ENCODE measurements at places on chromosomes 16 and 17.

- peak overlapping the region; percentile 95 for H3K27ac ChIP-seq
- peaks cover 9% of the 10 kb centered on the region for H3K4me1 ChIP-seq
- no peaks in the 10 kb centered on the region for H3K27me3 ChIP-seq
- H3K4me3 ChIP-seq = peak overlapping the region; percentile 79
- DNase-seq = peak; percentile 84
These were observed 27.5 kb downstream of the GGA2 start for GRCh38 chr16:23482778-23483177.

DNA sequence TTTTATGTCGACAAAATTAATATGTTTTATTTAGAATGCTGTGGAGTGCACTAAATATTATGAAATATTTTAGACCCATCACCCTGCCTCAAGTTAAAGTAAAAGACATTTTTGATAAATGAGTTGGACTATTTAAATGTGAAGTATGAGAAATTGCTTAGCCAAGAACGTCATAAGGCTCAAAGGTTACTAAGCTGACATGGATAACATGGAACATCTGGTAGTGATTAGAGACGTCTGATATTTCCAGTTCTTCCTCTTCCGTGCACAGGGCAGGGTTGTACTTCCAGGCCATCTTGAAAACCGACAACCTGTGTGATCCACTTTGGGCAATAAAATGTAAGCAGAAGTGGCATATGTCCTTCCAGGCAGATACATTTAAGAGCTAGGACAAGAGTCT is 7.2 kb upstream of the CCL8 start:
- no peaks in the 10 kb centered on the region for H3K4me1 ChIP-seq
- H3K4me3 ChIP-seq = no peak overlapping the region
- H3K27me3 ChIP-seq = peaks cover 57% of the 10 kb centered on the region
- no peak overlapping the region for H3K27ac ChIP-seq

DNA sequence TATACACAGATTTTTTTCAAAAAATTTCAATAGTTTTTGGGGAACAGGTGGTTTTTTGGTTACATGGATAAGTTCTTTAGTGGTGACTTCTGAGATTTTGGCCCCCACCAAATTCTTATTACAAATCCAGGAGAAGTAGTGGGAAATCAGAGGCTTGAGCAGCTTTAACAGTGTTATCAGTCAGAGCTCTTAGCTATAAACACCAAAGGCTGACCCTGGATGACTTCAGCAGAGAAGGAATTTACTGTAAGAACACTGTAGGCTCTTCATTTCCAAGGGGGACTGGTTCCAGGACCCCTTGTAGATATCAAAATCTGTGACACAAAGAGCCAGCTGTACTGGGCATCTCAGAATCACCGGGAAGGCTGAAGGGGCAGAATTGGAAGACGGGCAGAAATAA is 17.8 kb downstream of the MPHOSPH6 start:
- no peak for DNase-seq
- peaks cover 23% of the 10 kb centered on the region for H3K36me3 ChIP-seq
- no peaks in the 10 kb centered on the region for H3K27me3 ChIP-seq

DNA sequence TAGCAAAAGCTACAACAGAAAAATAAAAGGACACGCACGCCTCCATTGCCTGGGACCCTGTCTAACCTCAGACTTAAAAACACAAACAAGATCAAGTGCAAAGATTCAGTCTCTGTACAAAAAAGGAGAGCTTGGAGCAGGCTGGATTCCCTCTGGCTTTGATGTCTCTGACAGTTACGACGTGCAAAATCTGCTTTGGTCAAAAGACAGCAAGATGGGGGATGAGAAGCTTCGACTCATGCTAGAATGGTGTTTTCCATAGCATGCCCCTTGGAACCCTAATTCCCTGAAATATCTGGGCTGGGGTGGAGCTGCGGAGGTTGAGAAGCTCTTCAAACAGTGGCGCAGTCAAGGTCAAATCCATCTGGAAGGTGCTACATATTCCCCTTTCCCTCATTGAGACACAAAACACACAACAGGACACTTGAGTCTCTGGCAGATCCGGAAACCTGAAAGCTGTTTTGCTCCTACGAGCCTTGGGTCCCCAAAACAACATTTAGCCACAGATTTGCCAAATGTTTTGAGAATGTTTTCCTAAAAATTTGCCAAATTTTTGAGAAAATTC is 9.1 kb downstream of the MYH11 start:
- H3K4me3 ChIP-seq = no peak overlapping the region
- no peaks in the 10 kb centered on the region for H3K4me1 ChIP-seq
- no peaks in the 10 kb centered on the region for H3K27me3 ChIP-seq
- DNase-seq = no peak
- H3K27ac ChIP-seq = no peak overlapping the region

- no peak overlapping the region for H3K27ac ChIP-seq
- H3K36me3 ChIP-seq = no peaks in the 10 kb centered on the region
- no peaks in the 10 kb centered on the region for H3K27me3 ChIP-seq
- no peaks in the 10 kb centered on the region for H3K4me1 ChIP-seq
- DNase-seq = no peak
These were observed 392.9 kb upstream of the EEF2KMT start for GRCh38 chr16:5490499-5490898.

DNA sequence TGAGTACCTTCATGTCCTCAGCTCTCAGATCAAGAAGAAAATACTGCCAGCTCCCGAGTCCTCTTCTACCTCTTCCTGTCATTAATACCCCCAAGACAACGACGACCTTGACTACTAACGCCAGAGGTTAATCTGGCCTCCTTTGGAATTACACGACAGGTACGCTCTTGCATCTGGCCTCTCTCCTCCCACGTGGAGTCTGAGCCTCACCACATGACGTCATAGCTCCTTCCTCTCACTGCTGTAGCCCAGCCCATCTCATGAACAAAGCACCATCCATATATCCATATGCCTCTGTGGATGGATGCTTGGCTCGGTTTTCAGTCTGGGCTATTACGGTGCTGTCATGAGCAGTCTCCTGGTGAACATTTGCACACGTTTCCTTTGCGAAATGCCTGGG is 110.2 kb upstream of the TNRC6C start:
- no peak overlapping the region for H3K4me3 ChIP-seq
- H3K27ac ChIP-seq = no peak overlapping the region
- H3K4me1 ChIP-seq = peaks cover 32% of the 10 kb centered on the region
- H3K36me3 ChIP-seq = peaks cover 8% of the 10 kb centered on the region
- no peak for DNase-seq
- H3K27me3 ChIP-seq = no peaks in the 10 kb centered on the region

GRCh38 chr17:35953720-35954119 is 10.2 kb upstream of the LYZL6 start:
- no peak overlapping the region for H3K4me3 ChIP-seq
- no peak for DNase-seq
- H3K4me1 ChIP-seq = no peaks in the 10 kb centered on the region
- no peaks in the 10 kb centered on the region for H3K27me3 ChIP-seq

- H3K27ac ChIP-seq = no peak overlapping the region
- H3K36me3 ChIP-seq = no peaks in the 10 kb centered on the region
These were observed 57.0 kb upstream of the TNRC6C start for GRCh38 chr17:77901481-77901880.

DNA sequence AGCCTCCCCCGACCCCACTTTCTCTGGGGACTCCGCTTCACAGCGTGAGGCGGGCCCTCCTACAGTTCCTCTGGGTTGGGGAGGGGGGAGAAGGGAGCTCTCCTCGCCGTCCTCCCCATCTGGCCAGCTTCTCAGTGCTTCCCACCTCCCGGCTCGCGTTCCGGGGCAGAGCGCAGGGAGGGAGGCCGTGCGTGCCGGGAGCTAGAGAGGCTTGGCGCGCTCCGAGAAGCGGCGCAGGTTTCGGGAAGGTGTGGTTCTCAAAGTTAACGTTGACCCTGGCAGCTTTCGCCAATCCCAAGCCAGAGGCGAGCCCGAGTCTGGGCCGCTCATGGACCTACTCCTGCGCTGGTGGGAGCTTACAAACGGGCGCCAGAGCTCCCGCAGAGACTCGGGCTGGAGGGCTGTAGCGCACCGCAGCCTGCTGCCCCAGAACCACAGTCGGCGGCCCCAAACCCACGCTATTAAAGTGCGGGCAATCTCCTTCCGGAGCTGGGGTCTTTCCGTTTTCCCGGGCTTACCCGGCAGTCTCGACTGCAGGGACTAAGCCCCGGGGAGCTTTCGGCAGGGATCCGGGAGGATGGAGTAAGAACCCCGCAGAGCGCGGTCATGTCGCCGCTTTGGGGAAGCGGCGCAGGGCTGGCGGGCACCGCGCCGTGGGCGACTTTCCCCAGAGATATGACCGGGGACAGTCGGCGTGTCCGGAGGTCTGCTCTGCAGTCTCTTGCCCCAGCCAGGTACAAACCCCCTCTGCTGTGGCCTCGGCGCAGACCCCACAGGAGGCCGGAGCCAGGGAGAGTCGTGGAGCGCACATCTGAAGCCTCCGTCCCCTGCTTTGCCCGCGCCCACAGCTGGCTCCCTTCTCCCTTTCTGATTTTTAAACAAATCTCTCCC is 787 bp downstream of the CDH11 start:
- no peaks in the 10 kb centered on the region for H3K4me1 ChIP-seq
- H3K36me3 ChIP-seq = no peaks in the 10 kb centered on the region
- no peak overlapping the region for H3K4me3 ChIP-seq
- H3K27ac ChIP-seq = no peak overlapping the region
- H3K27me3 ChIP-seq = peaks cover 7% of the 10 kb centered on the region
- no peak for DNase-seq

- no peaks in the 10 kb centered on the region for H3K4me1 ChIP-seq
- no peak overlapping the region for H3K27ac ChIP-seq
- peaks cover 18% of the 10 kb centered on the region for H3K27me3 ChIP-seq
- no peak for DNase-seq
- no peaks in the 10 kb centered on the region for H3K36me3 ChIP-seq
These were observed 4.1 kb downstream of the NOTUM start for GRCh38 chr17:81956607-81957589.

GRCh38 chr17:78645421-78646295 is 68.5 kb upstream of the DNAH17 start:
- H3K27me3 ChIP-seq = peaks cover 43% of the 10 kb centered on the region
- H3K4me1 ChIP-seq = peaks cover 7% of the 10 kb centered on the region
- DNase-seq = peak; percentile 20

GRCh38 chr16:56451753-56452689 is 667 bp downstream of the OGFOD1 start:
- no peaks in the 10 kb centered on the region for H3K27me3 ChIP-seq
- peak overlapping the region; percentile 84 for H3K4me3 ChIP-seq
- H3K4me1 ChIP-seq = peaks cover 38% of the 10 kb centered on the region
- peaks cover 44% of the 10 kb centered on the region for H3K36me3 ChIP-seq
- no peak for DNase-seq

DNA sequence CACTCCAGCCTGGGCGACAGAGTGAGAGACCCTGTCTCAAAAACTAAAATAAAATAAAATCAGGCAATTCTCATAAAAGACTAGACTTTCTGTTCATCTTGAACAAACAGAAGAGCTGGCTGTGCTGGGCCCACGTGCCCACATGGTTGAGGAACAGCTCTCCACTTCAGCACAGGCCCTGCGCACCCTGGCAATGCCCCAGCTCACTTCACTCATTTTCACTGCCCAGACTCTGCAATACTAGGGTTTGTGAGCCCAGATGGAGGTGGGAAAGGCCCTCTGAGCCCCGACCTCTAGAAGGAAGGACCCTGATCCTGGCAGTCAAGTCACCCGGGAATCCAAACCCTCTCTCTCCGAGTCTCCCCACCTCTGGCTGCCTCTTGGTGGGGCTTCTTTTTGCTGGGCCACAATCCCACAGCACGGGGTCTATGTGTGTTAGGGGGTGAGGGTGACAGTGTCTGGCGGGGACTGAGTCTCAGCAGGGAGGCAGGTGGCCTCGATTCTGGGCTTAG is 14.8 kb downstream of the MYLK3 start:
- H3K4me3 ChIP-seq = no peak overlapping the region
- H3K27ac ChIP-seq = no peak overlapping the region
- H3K4me1 ChIP-seq = no peaks in the 10 kb centered on the region
- H3K36me3 ChIP-seq = no peaks in the 10 kb centered on the region

GRCh38 chr17:45681706-45682105 is 102.4 kb upstream of the CRHR1 start:
- H3K4me1 ChIP-seq = no peaks in the 10 kb centered on the region
- H3K27ac ChIP-seq = no peak overlapping the region
- H3K27me3 ChIP-seq = peaks cover 22% of the 10 kb centered on the region
- no peak overlapping the region for H3K4me3 ChIP-seq
- DNase-seq = no peak

DNA sequence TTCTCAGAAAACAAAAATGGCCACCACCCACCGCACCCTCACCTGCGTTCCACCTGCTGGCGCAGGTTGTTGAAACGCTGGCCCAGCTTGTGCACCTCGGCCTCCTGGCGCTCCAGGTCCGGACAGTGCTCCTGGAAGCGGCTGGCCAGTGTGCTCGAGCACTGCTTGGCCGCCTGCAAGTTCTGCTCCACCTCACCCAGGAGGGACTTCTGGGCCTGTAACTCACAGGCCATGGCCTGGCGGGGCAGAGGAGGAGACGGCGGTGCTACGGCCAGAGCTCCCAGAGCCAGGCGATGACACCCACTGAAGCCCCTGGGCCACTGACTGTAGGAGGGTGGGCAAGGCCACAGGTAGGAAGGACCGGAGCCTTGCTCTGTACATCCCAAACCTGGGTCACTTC is 43.4 kb downstream of the UBN1 start:
- DNase-seq = no peak
- no peaks in the 10 kb centered on the region for H3K4me1 ChIP-seq
- peaks cover 2% of the 10 kb centered on the region for H3K36me3 ChIP-seq
- H3K4me3 ChIP-seq = no peak overlapping the region

GRCh38 chr16:19555938-19556771 is 652 bp downstream of the VPS35L start:
- DNase-seq = peak; percentile 9
- H3K4me3 ChIP-seq = peak overlapping the region; percentile 95
- H3K27ac ChIP-seq = peak overlapping the region; percentile 95
- H3K36me3 ChIP-seq = peaks cover 9% of the 10 kb centered on the region
- H3K4me1 ChIP-seq = peaks cover 9% of the 10 kb centered on the region

DNA sequence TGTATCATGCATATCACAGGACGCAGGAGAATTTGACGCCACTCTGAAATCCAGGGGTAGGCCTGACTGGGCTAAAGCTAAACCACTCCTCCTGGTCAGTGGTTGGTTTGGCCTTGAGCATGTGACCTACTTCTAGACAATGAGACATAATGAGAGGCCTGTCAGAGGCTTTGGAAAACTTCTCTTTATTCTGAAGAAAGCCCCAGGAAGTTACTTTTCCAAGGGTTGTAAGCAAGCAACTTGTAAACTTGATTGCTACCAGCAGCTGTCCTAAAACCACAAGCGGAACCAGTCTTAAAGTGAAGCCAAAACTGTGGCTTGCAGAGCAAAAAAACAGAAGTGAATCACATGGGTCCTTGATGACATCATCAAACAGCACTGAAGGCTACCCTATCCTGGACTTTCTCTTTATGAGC is 138.2 kb upstream of the COX10 start:
- H3K36me3 ChIP-seq = no peaks in the 10 kb centered on the region
- H3K27me3 ChIP-seq = no peaks in the 10 kb centered on the region
- H3K4me1 ChIP-seq = no peaks in the 10 kb centered on the region
- H3K27ac ChIP-seq = no peak overlapping the region

- H3K4me1 ChIP-seq = no peaks in the 10 kb centered on the region
- H3K27ac ChIP-seq = no peak overlapping the region
- no peaks in the 10 kb centered on the region for H3K36me3 ChIP-seq
- H3K4me3 ChIP-seq = no peak overlapping the region
These were observed 26.9 kb downstream of the HSD17B2 start for GRCh38 chr16:82061861-82062525.

DNA sequence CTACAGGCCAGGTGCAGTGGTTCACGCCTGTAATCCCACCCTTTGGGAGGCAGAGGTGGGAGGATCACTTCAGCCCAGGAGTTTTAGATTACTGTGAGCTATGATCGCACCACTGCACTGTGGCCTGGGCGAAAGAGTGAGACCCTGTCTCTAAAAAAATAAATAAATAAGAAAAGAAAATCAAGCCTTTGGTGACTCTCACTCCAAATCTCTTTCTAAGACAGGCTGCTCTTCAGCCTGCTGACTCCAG is 976 bp downstream of the ABCC3 start:
- H3K4me3 ChIP-seq = no peak overlapping the region
- DNase-seq = no peak
- H3K27me3 ChIP-seq = peaks cover 80% of the 10 kb centered on the region
- H3K36me3 ChIP-seq = no peaks in the 10 kb centered on the region
- H3K4me1 ChIP-seq = peaks cover 8% of the 10 kb centered on the region
